ENCODE measurements at places on chromosomes 1 and 21.

GRCh38 chr1:92306020-92306419 is 7.2 kb downstream of the RPAP2 start:
- DNase-seq = no peak

DNA sequence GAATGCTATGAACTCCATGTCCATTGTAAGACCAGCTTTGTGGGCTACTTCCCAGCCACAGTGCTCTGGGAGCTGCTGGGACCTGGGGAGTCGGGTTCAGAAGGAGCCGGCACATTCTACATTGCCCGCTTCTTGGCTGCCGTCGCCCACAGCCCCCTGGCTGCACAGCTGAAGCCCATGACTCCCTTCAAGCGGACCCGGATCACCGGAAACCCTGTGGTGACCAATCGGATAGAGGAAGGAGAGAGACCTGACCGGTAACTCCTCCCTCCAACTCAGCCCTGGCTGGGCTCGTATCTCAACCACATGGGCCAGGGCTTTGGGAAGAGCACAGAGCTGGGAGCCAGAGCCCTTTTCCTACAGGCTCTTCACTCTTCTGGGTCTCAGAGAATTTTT is 15.4 kb downstream of the MOV10 start:
- no peak for DNase-seq

DNA sequence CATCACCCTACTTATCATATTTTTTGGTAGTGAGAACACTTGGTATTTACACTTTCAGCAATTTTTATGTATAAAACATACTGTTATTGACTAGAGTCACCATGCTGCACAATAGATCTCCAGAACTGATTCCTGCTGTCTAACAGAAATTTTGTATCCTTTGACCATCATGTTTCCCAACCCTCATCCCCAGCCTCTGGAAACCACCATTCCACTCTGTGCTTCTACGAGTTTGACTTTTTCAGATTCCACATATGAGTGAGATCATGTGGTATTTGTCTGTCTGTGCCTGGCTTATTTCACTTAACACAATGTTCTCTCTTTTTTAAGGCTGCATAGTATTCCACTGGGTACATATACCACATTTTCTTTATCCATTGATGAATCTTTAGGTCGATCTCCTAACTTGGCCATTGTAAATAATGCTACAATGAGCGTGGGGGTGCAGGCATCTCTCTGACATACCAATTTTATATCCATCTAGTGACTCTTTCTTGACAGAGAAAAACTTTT is 115.9 kb upstream of the RUNX1 start:
- DNase-seq = no peak

- no peak for DNase-seq
Measured at GRCh38 chr1:93641527-93641926, 40.1 kb downstream of the BCAR3 start.

GRCh38 chr1:181181792-181182585 is 93.5 kb downstream of the IER5 start:
- no peak for DNase-seq

- DNase-seq = no peak
Measured at GRCh38 chr1:6955357-6956094, 170.3 kb downstream of the CAMTA1 start.

- no peak for DNase-seq
Measured at GRCh38 chr1:171769171-171769570, 12.3 kb upstream of the METTL13 start.

GRCh38 chr21:42039911-42040351 is 29.8 kb upstream of the ZBTB21 start:
- no peak for DNase-seq

GRCh38 chr1:203346060-203346768 is 4.7 kb downstream of the FMOD start:
- DNase-seq = no peak

DNA sequence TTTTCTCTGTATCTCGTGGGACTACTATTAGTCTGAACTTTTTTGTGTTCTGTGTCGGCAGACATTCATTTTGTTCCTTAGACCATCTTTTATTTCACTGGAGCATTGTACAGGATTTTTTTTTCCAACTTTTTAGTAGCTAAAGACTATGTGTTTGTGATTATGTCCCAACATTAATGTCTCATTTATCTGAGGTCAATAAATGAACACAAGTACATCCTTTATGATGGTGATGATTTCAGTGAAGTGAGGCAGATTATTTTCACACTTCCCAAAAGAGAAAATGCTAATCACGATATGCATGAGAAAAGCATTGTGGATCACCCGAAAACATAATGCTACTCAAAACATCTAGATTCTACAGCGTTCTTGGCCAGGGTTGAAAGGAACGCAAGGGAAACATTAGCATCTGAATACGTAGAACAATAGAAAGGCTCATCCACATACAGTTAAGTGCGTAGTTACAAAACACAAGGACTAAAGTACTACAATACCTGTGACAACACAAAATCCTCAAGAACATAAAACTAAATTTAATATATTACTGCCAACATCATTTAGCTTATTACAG is 981.7 kb upstream of the NCAM2 start:
- DNase-seq = no peak

DNA sequence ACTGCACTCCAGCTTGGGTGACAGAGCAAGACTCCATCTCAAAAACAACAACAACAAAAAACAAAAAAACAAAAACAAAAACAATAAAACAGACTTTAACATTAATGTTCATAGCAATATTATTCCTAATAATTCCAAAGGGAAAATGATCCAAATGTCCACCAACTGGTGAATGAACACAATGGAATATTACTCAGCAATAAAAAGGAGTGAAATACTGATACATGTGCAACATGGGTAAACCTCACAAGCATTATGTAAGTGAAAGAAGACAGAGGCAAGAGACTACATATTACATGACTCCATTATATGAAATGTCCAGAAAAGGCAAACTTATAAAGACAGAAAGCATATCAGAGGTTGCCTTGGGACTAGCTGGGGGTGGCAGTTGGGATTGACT is 6.1 kb upstream of the TTF2 start:
- DNase-seq = no peak

DNA sequence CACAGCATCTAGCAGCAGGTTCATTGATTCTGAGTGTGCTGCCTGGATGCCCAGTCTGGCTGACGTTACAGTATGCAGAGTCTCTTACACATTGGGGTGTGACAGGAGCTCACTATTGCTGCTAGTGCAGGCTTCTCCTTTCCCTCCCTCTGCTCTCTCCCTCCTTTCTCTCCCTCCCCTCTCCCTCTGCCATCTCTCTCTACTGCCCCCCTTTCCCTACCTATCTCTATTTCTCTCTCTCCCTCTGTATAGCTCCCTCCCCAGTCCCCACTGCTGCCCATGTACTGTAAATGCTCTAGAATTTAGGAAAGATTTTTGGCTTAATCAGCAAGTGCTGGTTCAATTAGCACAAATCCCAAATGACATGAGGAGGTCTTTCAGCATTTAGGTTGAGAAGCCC is 62.8 kb downstream of the PCBP3 start:
- no peak for DNase-seq

DNA sequence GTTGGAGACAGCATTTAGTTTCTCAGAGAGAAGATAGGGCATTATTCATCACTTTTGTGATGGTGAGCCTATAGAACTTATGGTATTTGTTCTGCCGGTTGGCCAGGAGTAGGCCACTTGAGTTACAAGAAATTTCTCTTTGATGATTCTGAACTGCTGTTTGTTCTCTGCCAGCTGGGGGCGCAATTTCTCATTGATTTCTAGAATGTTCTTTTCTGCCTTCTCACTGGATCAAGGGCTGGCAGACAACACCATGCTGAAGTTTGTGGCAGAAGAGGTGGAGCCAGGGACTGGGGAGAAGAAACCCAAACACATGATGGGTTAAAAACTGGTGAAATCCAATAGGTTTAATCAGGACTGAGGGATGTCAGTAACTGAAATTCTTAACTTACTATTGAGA is 360.6 kb downstream of the FAM72C start:
- DNase-seq = no peak

GRCh38 chr21:33238565-33239255 is 9.0 kb downstream of the IFNAR2 start:
- DNase-seq = no peak

GRCh38 chr1:5650283-5651026 is 341.8 kb downstream of the NPHP4 start:
- DNase-seq = no peak

GRCh38 chr1:58718435-58718834 is 18.6 kb upstream of the MYSM1 start:
- DNase-seq = no peak

DNA sequence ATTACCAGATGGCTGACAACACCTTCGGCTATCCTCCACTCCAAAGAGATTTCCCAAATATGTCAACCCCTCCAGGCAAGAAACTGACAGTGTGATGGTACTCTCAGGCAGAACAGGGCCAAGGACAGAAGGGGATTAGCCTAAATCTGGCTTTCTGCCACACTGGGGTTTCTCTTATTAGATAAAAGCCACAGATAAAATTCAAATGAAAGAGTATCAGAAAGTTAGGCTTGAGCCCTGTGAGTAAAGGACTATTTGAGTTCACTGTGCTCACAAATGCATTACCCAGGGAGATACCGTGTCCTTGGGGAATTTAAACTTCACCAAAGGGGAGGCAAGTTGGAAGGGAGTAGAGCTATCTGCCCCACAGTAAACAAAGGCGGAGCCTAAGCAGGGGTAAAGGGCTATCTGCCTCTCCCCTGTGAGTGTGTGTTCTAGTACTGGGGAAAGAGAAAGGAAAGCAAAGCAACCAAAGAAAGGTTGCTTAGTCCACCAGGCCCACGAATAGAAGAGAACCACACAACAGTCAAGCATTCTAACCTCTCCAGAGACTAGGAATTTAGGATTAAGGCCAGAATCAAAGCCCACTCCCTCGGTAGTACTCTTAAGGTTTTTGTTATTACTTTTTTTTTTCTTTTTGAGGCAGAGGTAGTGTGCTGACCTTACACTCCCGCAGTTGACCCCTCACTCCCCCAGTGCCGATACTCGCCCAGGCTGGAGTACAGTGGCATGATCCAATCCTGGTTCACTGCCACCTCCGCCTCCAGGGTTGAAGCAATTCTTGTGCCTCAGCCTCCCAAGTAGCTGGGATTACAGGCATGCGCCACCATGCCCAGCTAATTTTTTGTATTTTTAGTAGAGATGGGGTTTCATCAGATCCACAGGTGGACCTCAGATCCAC is 12.7 kb downstream of the TPM3 start:
- DNase-seq = no peak
